Astrocyte (in vitro differentiated cells and primary cell): ENCODE measurements at places on chromosomes 16 and 17. TPM values are rescaled to one million over a fixed set of nuclear protein-coding genes. Genes with fewer than 3 reads are reported as not detected.

GRCh38 chr17:42338427-42338985, 49.7 kb downstream of the STAT3 start:
- no peak for DNase-seq

GRCh38 chr17:1183171-1183873, 3.5 kb upstream of the ABR start:
- no peak for DNase-seq

- DNase-seq: peak; percentile 69
These were observed 25.0 kb downstream of the MPRIP start for GRCh38 chr17:17067257-17067656.

DNA sequence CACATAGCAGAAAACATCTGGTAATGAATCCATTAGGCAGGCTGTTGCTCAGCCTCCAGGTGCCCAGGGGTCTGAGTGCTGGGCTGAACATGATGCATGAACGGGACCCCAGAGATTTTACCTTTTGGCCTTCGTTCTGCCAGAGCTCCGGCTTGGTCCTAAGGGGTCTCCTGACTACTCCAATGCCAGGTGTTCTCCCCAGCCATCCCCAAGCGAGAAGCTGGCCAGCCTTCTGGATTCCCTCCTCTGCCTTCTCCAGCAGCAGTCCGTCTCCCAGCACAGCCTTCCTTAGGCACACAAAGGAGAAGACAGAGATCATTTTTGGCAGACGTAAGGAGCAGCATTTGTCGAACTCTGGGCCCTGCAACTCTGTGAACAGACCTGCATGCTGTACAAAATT, 109.4 kb downstream of the RBFOX1 start:
- no peak for DNase-seq

GRCh38 chr17:76246080-76247066, 6.1 kb upstream of the RNF157 start:
- no peak for DNase-seq

GRCh38 chr17:9959377-9959981, 54.4 kb upstream of the RCVRN start:
- DNase-seq: no peak

DNA sequence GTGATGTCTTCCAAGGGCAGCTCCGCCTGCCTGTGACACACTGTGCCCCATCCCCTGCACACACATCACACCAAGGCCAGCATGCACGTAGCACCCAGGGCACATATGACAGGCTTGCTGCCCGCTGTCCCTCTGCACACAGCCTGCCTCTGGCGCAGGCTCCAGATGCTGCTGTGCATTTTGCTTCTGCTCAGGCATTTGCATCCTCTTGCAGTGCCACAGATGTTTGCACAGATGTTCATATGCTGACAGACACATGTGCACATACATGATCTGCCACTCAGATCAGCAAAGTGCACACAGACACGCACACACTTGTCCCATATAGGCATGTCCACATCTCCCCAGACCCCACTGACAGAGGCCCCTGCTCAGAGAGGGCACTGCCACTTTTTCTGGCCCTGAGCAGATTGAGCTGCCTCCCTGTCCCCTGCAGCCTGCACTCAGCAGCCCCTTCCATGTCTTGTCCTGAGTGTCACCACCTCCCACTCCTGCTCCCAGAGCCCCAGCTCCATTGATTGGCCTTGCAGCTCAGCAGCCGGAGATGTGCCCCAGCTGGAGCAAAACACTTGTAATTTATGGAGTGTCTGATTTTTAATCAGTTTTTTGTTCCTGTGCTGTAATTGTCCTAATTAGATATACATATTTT, 115.1 kb upstream of the RPL38 start:
- no peak for DNase-seq

Gene HES7
- total RNA-seq: 0.64 and 1.0 TPM in 2 replicates

Gene UTS2R
- not detected in 2 replicates for total RNA-seq

Gene TNFRSF13B
- total RNA-seq: not detected in 2 replicates

Gene CD300LB
- not detected in 2 replicates for total RNA-seq

Gene NPIPB13
- 7.7 and 12.3 TPM in 2 replicates for total RNA-seq
